ENCODE measurements at places on chromosomes 6 and 20. TPM values are rescaled to one million over a fixed set of nuclear protein-coding genes. Genes with fewer than 3 reads are reported as not detected.

Gene PCED1A
- 40.1 TPM for polyA plus RNA-seq

Gene GSTA1
- 174 TPM for polyA plus RNA-seq

Gene LHFPL5
- polyA plus RNA-seq, result not detected

Gene GJA10
- polyA plus RNA-seq, result not detected

Gene SRMS
- polyA plus RNA-seq, result not detected

Gene WRNIP1
- 41.7 TPM for polyA plus RNA-seq

Gene ALDH8A1
- 0.15 TPM for polyA plus RNA-seq

Gene LY6G6C
- polyA plus RNA-seq, result not detected

Gene LRRC1
- polyA plus RNA-seq, result 41.2 TPM

Gene SIRPD
- 1.2 TPM for polyA plus RNA-seq

Gene TAAR1
- not detected for polyA plus RNA-seq

Gene SOX18
- polyA plus RNA-seq, result 26.8 TPM

Gene ZBTB46
- polyA plus RNA-seq, result not detected

Gene ANKEF1
- polyA plus RNA-seq, result 3.0 TPM

Gene LGSN
- not detected for polyA plus RNA-seq

Gene MOCS1
- 20.6 TPM for polyA plus RNA-seq

Gene TREM1
- polyA plus RNA-seq, result 0.04 TPM

Gene RHAG
- polyA plus RNA-seq, result not detected

Gene XKR7
- not detected for polyA plus RNA-seq

Gene RCAN2
- 4.9 TPM for polyA plus RNA-seq

Gene PI3
- polyA plus RNA-seq, result 5.7 TPM

Gene TPD52L1
- polyA plus RNA-seq, result 10.8 TPM

Gene B3GAT2
- polyA plus RNA-seq, result 0.27 TPM

Gene DCDC2
- polyA plus RNA-seq, result 0.49 TPM

Gene LSM14B
- 47.0 TPM for polyA plus RNA-seq

Gene RBM24
- polyA plus RNA-seq, result 1.6 TPM

Gene NHSL1
- polyA plus RNA-seq, result 21.3 TPM

Gene SLC22A16
- polyA plus RNA-seq, result not detected

Gene C20orf141
- not detected for polyA plus RNA-seq

Gene MPIG6B
- 0.59 TPM for polyA plus RNA-seq

Gene PPP1R3G
- polyA plus RNA-seq, result 4.1 TPM

Gene ISM1
- not detected for polyA plus RNA-seq

Gene SLA2
- 1.6 TPM for polyA plus RNA-seq

Gene HCK
- 10.1 TPM for polyA plus RNA-seq

Gene UBD
- 17.0 TPM for polyA plus RNA-seq

Gene SEL1L2
- polyA plus RNA-seq, result not detected

All from small intestine (tissue), 16 donors.